Cardiac septum (tissue), 1 donor: ENCODE measurements at places on chromosomes 3 and 15.
A peak's percentile ranks its signal among the peaks of the same experiment; 100 is the strongest.

DNA sequence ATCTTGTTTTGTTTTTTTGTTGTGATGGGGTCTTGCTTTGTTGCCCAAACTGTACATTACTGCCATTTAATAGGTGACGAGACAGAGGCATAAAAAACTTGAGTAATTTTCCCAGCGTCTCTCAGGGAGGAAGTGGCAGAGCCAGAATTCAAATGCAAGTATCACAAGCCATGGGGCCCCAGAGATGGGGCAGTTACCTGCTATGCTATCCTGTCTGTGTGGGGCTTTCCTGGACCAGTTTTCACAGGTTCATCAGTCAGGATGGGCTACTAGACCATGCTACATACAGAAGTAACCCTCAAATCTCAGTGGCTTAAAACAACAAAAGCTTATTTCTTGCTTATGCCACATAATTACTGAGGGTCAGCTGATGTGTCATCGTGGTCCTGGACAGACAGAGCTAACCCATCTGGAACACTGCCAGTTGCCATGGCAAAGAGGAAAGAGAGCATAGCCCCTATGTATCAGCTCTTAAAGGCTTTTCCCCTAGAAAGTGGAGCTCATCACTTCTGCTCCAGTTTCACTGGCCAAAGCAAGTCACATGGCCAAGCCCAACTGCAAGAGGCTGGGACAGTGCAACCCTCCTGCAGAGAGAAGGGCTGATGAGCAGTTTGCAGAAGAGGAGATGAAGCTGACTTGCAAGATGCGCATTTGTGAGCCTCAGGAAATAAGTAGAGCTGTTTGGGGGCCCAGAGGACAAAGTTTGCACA lies 31.7 kb upstream of the SYNM start:
- DNase-seq = no peak

GRCh38 chr3:82814660-82815059 lies 1053.2 kb upstream of the GBE1 start:
- DNase-seq = no peak

- no peak for DNase-seq
These were observed 19.3 kb downstream of the GRK7 start for GRCh38 chr3:141782386-141782932.

DNA sequence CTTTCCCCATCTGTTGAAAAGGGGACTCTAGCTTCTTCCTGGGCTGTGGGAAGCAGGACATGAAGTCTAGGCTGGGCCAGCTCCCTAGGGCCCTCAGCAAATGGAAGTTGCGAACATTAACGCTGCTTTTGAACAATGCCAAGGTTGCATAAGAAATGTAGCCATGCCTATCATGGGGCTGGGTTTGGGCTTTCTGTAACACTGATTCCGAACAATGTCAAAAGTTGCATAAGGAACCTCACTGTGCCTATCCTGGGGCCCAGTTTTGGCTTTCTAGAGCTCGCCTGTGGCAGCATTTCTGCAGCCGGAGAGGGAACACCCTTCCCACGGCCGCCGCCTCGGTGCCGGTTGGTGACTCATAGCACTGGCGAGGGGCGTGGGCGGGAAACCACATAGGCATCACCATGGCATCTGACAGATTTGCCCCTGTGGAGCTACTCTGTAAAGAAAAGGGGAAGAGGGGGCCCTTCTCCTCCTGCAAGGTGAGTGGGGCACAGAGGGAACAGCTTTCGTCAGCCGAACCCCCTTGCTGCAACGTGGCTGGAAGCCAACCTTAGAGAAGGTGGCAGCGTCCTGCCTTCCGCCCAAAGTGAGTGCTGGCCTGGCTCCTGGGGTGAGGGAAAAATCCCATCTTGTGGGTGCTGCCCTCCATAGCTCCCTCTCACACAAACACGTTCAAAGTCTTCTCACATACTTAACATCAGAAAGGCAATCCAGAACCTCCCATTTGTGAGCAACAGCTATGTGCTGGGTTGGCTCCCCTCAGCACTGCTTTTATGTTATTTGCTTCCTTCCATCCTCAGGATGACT lies 46.6 kb upstream of the ATP2B2 start:
- peak; percentile 62 for DNase-seq

DNA sequence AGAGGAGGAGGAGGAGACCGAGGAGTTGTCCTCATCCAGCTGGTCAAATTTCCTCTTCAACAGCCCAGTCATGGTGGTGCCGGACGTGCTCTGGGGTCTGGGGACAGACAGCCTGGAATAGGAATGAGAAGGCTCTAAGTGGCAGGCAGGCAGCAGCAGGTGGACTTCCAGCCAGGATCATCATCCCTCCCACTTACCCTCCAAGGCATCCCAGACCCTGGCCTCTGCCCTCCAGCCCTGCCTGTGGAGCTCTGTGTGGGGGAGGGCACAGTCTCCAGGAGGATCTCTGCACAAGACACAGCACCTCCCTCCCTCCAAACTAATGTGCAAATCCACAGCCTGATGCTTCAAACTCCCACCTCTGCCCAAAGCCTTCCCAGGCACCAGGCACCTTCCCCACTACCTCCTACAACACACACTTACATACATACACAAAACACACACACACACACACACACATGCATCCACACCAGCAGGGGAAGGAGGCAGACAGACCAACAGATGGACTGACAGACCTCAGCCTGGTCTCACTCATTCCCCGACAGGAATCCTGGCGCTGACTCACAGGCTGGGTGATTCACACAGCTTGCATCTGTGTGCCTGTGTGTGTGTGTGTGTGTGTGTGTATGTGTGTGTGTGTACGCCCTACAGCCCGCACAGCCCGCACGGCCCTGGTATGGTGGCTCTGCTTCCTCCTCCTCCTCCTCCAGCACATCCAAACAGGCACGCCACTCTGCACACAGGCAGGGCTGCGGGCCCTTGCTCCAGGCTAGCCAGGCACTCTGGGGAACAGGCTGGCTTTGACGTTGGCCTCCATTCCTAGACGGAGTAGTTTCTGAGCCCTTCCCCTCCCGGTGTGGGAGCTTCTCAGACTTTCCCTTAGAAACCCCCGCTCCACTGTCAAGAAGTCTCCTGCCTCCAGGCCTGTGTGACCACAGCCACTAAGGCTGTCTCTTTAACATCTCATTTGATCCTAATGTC lies 6.5 kb downstream of the CSRNP1 start:
- peak; percentile 90 for DNase-seq

GRCh38 chr15:27459836-27460235 lies 488.9 kb downstream of the GABRG3 start:
- DNase-seq = no peak

GRCh38 chr3:70179111-70179510 lies 133.3 kb downstream of the MDFIC2 start:
- DNase-seq = no peak

- DNase-seq = no peak
These were observed 7.4 kb downstream of the EAF1 start for GRCh38 chr3:15434756-15435155.

DNA sequence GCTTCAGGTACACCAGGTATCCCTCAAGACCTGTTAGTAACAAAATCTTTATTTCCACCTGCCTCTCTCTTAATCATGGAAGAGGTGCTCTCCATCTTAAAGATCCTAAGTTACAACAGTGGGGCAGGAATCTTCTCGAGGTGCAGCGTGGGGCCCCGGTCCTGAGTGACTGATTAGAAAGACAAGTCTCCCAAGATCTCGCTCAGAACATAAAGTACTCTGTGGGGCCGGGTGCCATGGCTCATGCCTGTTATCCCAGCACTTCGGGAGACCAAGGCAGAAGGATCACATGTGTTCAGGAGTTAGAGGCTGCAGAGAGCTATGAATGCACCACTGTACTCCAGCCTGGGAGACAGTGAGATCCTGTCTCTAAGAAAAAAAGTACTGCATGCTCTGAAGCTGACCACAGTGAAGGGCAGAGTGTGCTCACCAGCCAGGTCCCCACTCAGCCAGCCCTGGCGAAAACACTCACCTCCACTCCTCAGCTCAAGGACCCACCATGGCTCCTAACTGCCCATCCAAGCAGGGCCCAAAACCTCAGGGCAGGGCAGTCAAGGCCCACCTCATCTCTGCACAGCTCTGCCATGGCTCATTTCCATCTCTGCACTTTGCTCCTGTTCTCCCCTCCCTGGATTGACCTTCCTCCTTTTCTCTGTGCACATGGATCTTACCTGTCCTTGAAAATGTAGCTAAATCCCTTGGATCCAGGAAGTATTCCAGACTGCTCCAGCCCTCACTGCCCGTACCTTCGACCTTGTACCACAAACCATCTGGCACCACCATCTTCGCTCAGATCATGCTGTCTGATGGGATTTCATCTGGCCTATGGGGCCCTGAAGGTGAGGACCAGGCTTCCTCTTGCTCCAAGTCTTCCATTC lies 7.1 kb downstream of the SEMA7A start:
- DNase-seq = no peak

DNA sequence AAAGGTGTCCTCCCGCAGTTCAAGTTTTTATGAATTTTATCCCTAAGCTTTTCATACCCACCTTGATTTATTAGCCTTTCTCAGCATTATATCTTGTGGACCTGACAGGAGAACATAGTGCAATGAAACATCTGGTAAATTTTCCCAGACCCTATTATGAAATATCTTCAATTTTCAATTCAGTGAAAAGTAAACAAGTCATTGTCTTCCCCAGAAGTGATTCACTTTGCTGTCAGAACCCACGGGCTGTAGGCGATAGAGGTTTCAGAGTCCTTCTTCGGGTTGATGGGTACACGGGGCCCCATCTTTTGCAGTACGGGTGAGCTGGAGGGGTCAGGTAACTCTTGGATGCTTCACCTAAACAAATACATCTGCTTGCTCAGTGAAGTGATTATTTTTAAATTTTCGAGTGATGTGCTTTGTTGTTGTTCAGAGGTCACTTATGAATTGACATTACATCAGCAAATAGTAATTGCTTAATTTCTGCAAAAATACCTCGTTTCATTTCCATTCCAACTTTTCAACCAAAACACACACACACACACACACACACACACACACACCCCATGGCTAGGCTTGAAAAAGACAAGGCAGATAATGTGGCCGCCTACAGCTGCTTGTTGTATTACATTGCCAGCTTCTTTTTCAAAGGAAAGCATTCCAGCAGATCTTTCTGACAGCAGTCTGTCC lies 102.9 kb downstream of the SEMA6D start:
- no peak for DNase-seq

GRCh38 chr3:151011427-151011826 lies 38.9 kb upstream of the CLRN1 start:
- no peak for DNase-seq

DNA sequence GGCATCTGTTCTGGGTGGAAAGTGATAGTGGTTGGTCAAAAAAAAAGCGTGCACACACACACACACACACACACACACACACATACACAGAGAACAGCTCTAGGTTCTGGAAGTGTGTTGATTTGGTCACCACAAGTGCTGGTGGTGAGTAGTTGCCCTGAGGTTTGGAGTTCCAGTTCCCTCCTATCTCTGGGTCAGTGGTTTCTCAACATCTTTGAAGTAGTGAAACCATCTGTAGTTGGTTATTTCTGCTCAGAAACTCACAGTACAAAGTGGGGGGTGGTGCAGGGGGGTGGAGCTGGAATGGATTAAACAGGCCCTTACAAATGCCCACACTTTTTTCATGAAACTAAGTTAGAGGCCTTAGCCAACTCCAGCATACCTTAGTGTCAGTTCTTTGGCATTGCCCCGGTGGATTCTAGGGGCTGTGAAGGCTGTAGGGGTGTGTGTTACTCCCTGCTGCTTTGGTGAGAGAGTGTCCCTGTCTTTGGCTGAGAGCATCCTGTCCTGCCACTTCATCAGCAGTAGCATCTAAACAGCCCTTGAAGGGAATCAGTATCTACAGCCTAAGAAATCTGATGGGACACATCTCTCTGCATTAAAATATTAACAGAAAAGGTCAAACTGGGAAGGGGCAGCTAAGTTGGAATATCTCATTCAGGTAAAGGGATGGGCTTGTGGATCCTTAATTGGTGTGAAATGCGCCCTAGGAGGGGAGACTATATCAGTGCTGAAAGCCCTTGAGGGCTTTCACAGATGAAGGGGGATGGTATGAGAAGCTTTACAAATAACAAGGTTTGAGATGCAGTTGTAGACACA lies 20.6 kb downstream of the SMAD3 start:
- DNase-seq = no peak

DNA sequence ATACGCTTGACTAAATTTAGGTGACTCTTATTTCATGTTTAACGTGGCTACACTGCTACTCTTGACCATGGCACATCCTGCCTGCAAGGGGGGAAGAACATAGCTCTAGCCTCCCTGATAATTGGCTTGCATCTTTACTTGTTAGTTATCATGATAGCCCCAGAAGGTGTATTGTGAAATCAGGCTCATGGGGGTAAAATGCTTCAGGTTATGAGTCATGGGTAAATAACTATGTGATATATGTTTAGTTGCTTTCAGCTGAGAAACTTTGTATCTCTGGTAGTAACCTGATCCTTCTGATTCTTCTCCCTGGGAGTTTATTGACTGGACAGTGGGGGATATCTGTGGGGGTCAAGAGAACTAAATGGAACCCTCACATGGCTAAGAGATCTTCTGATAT lies 660.8 kb upstream of the UBE2E2 start:
- DNase-seq = no peak

GRCh38 chr3:38119821-38120692 lies 16.9 kb downstream of the ACAA1 start:
- no peak for DNase-seq

- DNase-seq = no peak
These were observed 16.3 kb downstream of the BMF start for GRCh38 chr15:40092256-40092978.

DNA sequence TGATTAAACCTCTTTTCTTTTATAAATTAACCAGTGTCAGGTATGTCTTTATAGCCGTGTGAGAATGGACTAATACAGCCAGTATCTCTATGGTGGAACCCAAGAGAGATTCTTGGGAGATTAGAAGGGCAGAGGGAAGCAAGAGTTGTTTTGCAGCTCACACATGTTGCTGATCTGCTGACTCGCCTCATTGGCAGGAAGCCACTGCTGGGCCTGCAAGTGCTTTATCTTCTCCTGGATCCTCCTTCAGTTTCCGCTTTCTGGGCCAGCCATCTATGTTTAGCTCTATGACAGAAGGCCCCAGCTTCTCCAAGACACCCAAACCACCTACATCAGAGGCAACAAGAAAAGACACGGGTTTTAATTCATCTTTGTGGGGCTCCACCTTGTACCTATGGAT lies 23.4 kb upstream of the GALNT15 start:
- peak; percentile 86 for DNase-seq

DNA sequence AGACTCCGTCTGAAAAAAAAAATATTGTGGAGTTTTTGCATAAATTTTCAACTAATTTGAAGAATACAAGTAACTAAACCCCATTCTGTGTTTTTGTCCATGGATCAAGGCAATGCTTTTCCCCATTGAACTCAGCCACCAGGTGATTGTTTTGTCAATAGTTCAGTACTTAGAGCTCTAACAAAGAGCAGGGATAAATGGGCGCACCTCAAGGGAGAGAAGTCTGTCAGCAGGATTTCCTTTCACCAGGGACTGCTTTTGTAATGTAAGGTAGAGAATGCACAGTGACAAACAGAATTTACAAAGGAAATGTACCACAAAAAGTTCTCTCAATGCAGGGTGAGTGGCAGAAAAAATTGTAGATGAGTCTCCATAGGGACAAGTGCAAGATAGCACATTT lies 10.8 kb upstream of the ATP13A5 start:
- DNase-seq = no peak

DNA sequence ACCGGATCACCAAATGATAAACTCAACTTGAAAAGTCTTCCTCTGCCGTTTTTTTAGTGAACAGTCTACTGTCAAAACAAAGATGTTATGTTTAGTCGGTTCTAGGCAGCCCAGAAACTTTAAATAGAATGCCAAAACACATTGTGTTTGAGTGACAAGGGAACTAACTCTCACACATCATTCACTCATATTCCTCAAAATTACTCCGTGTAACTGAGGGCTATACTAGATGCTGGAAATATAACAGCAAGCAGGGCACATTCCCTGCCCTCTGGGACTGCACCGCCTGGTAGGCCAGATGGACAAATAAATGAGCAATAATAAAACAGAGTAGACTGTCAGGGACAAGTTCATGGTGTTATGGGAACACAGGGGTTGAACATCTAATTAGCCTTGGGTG lies 251.4 kb downstream of the MAGI1 start:
- DNase-seq = no peak
